ENCODE measurements at places on chromosomes 7 and 10.
A peak's percentile ranks its signal among the peaks of the same experiment; 100 is the strongest.

DNA sequence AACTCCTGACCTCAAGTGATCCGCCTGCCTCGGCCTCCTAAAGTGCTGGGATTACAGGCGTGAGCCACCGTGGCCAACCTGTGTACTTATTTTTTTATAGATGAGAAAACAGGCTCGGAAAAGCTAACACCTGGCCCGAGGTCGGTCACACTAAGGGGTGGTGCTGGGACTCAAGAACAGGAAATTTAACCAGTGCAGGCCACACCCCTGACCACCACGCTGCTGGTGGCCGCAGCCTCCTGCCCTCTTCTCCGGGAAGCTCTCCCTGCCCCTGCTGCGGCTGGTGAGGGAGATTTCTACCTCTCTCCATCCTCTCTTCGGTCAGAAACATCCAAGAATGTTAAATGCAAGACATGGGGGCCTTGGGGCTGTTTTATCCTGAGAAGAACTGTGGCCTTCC lies 63.2 kb downstream of the TNRC18 start:
- no peak for DNase-seq

DNA sequence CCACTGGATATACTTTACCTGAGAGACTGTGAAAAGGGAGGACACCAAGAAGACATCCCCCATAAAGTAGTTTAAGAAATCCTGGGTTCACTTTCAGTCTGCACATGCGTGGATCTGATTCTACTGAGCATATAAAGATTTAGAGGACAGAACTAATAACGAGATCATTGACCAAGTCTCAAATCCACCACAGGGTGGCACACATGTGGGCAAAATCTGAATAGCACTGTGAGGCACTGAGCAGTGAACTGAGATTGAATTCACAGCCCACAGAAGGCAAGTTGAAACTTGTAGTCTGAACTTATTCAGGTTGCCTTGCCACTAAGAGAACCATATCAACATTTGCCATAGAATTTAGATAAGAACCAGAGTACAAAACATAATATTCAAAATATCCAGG lies 818.6 kb downstream of the GRID1 start:
- peak; percentile 35 for DNase-seq

DNA sequence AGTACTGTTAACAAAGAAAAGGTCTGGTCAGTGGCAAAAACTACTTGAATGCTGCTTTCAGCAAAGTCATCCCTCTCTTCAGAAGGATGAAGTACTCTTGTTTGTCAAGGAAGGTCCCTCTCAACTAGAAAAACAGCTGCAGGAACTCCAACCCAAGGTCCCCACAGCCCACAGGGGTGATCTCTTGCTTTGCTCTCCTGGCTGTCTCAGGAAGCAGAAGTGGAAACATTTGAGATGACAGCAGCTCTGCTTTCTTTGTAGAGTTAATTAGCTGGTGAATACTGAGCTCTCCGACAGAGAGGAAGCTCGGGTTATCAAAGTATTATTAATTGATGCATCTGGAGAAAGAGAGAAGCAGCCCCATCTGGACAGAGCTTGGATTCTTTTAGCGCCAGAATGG lies 25.4 kb upstream of the LRGUK start:
- DNase-seq, result no peak

DNA sequence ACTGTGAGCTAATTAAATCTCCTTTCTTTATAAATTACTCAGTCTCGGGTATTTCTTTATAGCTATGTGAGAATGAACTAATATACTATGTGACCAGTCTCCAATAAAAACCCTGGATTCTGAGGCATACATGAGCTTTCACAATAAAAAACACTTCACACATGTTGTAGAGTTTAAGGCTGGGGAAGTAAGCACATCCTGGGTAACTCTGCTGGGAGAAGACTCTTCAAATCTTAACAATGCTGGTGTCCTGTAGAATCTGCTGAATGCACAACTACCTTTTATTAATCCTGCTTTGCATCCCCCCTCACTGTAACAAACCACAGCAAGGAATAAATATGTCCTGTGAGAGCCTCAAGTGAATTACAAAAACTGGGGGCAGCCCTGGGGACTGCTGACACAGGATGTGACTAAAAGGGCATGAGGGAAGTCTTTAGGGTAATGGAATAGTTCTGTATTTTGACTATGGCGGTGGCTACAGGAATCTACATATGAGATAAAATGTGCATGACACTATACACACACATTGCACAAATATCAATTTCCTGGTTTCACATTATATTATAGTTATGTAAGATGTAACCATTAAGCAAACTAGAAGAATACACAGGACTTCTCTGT lies 45.1 kb upstream of the KCTD7 start:
- no peak for DNase-seq

- DNase-seq, result no peak
Measured at GRCh38 chr7:24057243-24057642, 226.7 kb upstream of the NPY start.

- peak; percentile 46 for DNase-seq
Measured at GRCh38 chr10:33521062-33521461, 186.6 kb upstream of the NRP1 start.

GRCh38 chr7:151736403-151736909 lies 140.5 kb downstream of the PRKAG2 start:
- peak; percentile 98 for DNase-seq

- no peak for DNase-seq
Measured at GRCh38 chr7:107610323-107610722, 30.3 kb downstream of the BCAP29 start.
